ENCODE measurements at places on chromosomes 7 and 10. TPM values are rescaled to one million over a fixed set of nuclear protein-coding genes. Genes with fewer than 3 reads are reported as not detected.

DNA sequence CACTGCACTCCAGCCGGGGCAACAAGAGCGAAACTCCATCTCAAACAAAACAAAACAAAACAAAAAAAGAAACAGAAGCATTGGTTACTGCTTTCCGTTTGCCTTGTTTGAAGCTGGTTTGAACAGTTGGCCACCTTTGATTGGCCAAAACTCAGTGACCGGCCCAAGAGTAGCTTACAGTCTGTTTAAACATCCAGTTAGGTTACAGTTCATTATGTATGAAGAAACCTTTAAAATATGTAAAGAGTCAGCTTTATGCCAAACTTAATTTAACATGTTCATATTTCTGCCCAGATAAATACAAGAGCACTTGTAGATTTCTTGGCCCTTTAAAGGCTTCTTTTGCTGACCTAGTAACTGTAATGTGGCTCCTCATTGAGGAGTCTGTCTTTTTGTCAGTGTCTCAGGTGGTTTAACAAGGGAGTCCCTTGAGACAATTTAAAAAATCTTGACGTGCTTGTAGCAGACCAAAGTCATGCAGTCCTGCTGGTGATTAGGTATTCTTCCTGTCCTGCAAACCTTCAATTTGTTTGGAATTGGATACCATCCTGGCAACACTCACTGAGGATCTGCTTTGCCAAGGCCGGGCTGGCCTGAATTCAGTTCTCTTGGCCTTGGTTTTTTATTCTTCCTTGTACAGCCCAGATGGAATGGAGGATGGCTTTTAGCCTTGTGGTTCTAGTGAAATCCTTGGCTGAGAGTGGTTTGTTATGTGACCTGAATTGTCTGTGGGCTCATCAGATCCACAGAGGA is 128.9 kb downstream of the PLXDC2 start:
- H3K4me1 ChIP-seq, result peaks cover 14% of the 10 kb centered on the region
- no peak for DNase-seq
- no peak overlapping the region for H3K4me3 ChIP-seq
- no peaks in the 10 kb centered on the region for H3K36me3 ChIP-seq
- no peaks in the 10 kb centered on the region for H3K27me3 ChIP-seq

DNA sequence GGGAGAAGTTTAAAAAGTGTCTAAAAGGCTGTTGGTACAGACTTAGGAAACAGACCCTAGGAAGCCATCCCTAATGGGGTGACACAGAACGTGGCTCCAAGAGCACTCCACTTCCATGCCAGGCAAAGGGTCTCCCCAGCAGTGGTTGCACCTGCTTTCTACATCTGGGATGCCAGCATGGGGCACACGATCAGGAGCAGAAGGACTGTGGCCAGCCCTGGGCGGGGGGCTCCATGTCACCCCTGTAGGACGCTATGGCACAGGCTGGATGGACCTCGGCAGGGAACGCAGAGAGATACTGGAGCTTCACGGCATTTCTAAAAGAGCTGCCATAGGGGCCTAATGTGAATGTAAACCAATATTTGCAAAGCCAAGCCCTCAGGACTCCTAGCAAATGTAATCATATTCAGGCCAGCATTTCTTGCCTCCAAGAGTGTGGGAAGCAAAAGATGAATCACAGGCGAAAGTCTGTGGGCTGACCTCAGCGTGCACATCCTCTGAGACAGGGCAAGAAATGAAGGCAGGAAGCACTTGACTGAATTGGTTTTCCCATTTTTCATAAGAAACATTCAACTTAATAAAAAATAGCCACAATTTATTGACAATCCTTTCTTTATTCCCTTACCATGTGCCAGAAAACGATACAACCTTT is 93.9 kb downstream of the ATXN7L1 start:
- no peak overlapping the region for H3K27ac ChIP-seq
- H3K4me3 ChIP-seq, result no peak overlapping the region
- peaks cover 6% of the 10 kb centered on the region for H3K36me3 ChIP-seq
- H3K27me3 ChIP-seq, result no peaks in the 10 kb centered on the region

DNA sequence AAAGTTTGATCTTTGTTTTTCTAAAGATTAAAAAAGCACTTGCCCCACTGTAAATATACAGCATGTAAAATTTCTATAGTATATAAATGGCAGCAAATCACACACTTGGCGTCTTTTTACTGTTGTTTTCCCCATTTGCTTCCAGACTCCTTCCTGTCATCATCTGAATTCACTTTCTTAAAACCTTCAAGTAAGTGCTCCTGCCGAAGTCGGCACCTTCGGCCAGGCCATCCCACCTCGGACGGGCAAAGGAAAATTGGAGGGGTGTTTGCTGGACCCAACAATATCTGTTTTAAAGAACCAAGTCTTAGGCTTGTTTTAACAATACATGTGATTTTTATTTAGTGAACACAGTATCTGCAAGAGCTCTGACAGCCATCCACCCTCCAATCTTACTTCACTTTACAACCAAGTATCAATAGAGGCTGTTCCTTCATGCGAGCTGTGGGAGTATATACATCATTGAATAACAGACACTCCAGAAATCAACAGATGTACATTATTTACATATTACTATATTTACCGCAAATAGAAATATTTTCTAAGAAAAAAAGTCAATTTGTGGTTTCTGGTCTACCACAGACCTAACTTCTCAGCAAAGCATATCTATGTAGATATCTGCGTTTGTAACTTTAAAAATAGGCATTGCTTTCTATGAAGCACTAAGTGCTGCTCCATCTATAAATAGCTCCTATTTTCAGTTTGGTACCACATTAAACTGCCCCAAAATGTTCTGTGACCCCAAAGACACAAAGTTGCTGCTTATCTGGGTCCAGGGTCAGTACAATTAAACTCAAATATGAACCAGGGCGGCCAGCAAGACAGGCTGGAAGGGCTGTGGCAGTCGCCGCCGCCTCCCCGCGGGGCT is 110.7 kb downstream of the CYTH3 start:
- H3K36me3 ChIP-seq, result no peaks in the 10 kb centered on the region
- DNase-seq, result no peak
- no peak overlapping the region for H3K27ac ChIP-seq

DNA sequence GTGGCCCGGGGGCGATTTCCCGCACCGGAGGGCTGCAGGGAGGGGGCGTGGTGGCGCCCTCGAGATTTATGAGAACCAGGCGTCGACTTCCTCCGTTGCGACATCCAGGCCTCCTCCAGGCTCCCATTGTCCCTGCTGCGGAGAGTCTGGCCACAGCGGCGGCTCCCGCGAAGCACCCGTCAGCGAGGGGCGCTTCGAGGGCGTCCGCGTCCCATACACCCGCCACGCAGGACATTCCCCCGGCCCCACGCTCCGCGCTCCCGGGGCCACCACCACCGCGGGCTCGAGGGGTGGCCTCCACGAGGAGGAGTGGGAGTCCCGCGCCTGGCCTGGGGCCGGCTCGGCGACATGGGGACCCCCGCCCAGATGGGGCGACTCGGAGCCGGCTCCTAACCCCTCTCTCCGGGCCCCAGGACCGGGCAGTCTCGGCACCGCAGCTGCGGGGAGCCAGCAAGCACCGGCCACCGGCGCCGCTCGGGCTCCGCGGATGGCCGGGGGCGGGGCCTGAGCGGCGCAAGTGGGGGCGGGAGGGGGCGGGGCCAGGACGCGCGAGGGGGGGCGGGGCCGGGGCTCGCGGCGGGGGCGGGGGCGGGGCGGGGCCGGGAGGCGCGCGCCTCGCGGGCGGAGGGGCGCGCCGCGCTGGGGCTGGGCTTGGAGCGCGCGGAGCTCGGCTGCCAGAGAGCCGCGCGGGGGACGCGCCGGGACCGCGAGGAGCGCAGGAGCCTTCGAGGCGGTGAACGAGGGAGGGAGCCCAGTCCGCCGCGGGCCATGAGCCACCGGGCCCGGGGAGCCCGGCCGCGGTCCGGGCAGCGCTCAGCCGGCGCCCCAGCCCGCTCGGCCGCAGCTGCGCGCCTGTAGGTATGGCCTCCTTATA is at the start of gene SH2B2:
SH2B2 (plus strand) TSS at position 632 of the 874 bp plus-strand sequence. CDS start 13,683 bp downstream, outside the sequence.
- H3K27ac ChIP-seq, result peak within 1 kb of the TSS; percentile 87
- H3K36me3 ChIP-seq, result no peaks in the 10 kb centered on the region
- H3K27me3 ChIP-seq, result no peaks in the 10 kb centered on the region
- H3K4me3 ChIP-seq, result peak within 1 kb of the TSS; percentile 85
- peaks cover 45% of the 10 kb centered on the region for H3K4me1 ChIP-seq
- DNase-seq, result peak; percentile 87

DNA sequence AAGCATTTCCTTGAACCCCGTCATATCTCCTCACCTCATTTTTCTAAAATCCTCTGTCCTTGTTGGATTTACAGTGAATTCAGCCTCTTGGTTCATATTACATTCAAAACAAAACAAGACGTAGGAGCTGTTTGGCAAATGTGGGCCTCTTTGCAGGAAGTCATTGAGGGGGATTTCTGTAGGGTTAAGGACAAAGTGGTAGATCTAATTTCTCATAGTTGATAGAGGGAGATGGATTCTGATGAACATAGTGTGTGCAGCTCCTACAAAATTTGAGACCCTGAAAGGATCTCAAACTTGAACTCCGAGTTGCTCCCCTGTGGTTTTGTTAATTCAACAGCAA is 682 bp downstream of the TBXAS1 start:
- no peak for DNase-seq
- no peaks in the 10 kb centered on the region for H3K36me3 ChIP-seq
- peak overlapping the region; percentile 67 for H3K27ac ChIP-seq
- H3K4me3 ChIP-seq, result peak overlapping the region; percentile 57

GRCh38 chr10:100740476-100741377 is 4.7 kb upstream of the PAX2 start:
- H3K4me1 ChIP-seq, result peaks cover 4% of the 10 kb centered on the region
- H3K27me3 ChIP-seq, result peaks cover 95% of the 10 kb centered on the region
- no peaks in the 10 kb centered on the region for H3K36me3 ChIP-seq

DNA sequence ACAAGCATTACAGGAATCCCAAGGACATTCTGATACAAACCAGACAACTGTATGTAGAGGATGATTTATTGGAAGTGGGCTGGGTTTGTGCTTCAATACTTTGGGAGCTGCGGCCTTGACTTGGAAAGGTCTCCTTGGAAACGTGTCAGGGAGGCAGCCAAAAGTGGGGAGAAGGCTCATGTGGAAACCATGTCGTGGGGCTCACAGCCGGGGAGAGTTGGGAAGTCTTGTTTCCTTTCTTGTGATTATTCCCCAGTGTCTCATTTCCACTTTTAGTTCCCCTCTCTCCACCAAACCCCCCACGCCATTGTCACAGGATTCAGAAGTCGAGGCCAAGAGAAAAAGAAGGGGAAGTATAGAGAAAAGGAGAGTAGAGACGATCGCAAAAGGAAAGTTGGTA is 53.9 kb upstream of the SFMBT2 start:
- H3K27me3 ChIP-seq, result no peaks in the 10 kb centered on the region
- no peak for DNase-seq
- no peaks in the 10 kb centered on the region for H3K36me3 ChIP-seq
- no peak overlapping the region for H3K27ac ChIP-seq
- no peak overlapping the region for H3K4me3 ChIP-seq

DNA sequence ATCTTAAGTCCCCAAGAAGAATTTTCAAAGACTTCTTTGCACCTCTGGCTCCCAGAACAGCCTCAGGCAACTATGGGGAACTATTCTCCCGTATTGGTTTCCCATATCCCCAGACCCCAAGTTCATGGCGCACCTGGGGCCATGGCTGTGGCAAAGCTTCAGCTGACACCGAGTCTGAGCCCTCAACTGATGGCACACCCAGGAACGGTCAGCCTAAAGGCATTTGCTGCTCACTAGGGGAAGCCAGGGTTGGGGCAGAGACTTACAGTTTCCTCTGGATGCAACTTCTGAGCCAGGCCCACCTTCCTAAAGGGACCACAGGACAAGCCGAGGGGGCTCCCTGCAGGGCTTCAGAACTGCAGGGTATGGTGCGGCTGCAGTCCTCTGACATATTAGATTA is 13.7 kb upstream of the CPA1 start:
- H3K27me3 ChIP-seq, result no peaks in the 10 kb centered on the region
- H3K36me3 ChIP-seq, result no peaks in the 10 kb centered on the region
- DNase-seq, result peak; percentile 10
- H3K27ac ChIP-seq, result no peak overlapping the region
- H3K4me3 ChIP-seq, result no peak overlapping the region

DNA sequence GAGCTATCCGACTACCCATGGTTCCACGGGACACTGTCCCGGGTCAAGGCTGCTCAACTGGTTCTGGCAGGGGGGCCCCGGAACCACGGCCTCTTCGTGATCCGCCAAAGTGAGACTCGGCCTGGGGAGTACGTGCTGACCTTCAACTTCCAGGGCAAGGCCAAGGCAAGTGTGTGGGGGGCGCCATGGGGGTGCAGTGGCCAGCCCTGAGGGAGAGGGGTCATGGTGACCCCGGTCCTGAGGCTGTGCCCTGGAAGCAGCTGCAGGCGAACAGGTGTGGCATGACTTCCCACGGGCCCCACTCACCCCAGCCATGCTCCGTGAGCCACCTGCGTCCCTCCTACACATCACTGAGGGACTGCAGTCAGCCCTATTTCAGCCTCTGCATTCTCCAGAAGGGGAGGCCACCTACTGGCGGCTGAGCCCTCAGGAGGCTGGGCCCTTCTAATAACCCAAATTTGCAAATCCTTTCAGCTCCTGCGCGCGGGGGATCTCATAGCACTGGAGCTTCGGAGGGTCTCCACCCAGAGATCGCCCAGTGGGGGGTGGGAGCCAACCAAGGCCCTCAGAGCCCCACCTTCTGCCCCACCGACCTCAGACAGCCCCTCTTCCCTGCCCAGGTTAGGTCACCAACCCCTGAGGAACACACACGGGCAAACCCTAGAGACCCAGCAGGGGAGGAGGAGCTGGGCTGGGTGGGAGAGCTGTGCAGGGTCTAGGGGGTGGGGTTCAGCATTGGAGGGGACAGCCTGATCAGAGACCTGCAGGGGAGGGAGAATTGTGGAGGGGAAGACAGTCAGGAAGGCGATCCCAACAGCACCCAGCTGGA is 30.8 kb downstream of the SH2B2 start:
- peaks cover 47% of the 10 kb centered on the region for H3K36me3 ChIP-seq
- DNase-seq, result no peak
- no peaks in the 10 kb centered on the region for H3K27me3 ChIP-seq
- H3K4me3 ChIP-seq, result no peak overlapping the region
- H3K27ac ChIP-seq, result no peak overlapping the region

The KCP gene
- polyA plus RNA-seq, result 5.9 TPM

The TDRD1 gene
- polyA plus RNA-seq, result 0.24 TPM

The ASIC3 gene
- 3.5 TPM for polyA plus RNA-seq

The FAM131B gene
- 2.0 TPM for polyA plus RNA-seq
